Smooth muscle cell of the pulmonary artery (primary cell): ENCODE measurements at places on chromosomes 7 and 10. TPM values are rescaled to one million over a fixed set of nuclear protein-coding genes. Genes with fewer than 3 reads are reported as not detected.

Gene CNPY1
- total RNA-seq: not detected in 2 replicates

Gene SPDYE6
- not detected in 2 replicates for total RNA-seq

Gene LDB3
- total RNA-seq: 0.52 and 0.96 TPM in 2 replicates

Gene CDH23
- total RNA-seq: 0.07 and 0.13 TPM in 2 replicates

Gene ZNF425
- total RNA-seq: 2.5 and 3.7 TPM in 2 replicates

Gene OR2A7
- total RNA-seq: 0.07 and 0.40 TPM in 2 replicates
